ENCODE measurements at places on chromosomes 16 and 17.

DNA sequence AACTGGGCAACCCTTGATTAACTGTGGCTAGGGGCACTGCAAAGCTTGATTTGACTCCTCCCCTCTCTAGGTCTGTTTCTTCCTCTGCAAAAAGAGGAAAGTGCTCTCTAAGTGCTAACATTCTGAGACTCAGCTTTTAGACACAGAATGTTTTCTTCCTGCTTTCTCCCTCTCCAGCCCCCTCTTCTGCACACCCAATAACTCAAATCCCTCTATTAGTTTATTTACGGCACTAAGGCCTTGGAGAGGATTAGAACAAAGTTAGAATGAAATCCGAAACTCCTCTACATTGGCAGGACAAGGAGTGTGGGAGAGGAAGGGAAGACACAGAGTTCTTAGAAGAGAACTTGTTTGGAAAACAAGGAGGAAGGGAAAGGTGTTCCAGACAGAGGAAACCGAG, 3.3 kb upstream of the SBK1 start:
- DNase-seq: no peak

GRCh38 chr16:72424757-72425156, 252.8 kb upstream of the PMFBP1 start:
- no peak for DNase-seq

GRCh38 chr16:84979516-84979915, 31.8 kb downstream of the ZDHHC7 start:
- no peak for DNase-seq

GRCh38 chr16:81810894-81811538, 31.9 kb downstream of the PLCG2 start:
- DNase-seq: no peak

- DNase-seq: no peak
Measured at GRCh38 chr17:64216338-64217248, 46.5 kb downstream of the TEX2 start.

GRCh38 chr17:59498530-59499307, 66.7 kb upstream of the DHX40 start:
- DNase-seq: no peak

DNA sequence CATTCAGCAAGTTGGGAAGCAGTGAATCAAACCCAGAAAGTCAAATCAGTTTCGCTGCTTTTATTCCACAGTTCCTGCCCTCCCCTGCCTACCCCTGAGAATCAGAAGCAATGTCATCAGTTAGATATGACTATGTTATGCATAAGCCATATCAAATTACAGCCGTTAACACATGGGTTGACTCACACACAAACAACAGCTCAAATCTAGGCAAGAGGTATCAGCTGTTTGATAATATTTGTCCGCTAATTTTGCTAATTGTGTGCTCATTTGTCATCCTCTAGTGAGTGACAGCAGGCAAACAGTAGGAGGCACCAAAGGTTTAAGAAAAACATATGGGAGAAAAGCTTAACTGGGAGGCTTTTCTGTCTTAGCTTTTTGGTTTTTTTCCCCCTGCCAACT, 327.4 kb upstream of the CCL2 start:
- DNase-seq: no peak

DNA sequence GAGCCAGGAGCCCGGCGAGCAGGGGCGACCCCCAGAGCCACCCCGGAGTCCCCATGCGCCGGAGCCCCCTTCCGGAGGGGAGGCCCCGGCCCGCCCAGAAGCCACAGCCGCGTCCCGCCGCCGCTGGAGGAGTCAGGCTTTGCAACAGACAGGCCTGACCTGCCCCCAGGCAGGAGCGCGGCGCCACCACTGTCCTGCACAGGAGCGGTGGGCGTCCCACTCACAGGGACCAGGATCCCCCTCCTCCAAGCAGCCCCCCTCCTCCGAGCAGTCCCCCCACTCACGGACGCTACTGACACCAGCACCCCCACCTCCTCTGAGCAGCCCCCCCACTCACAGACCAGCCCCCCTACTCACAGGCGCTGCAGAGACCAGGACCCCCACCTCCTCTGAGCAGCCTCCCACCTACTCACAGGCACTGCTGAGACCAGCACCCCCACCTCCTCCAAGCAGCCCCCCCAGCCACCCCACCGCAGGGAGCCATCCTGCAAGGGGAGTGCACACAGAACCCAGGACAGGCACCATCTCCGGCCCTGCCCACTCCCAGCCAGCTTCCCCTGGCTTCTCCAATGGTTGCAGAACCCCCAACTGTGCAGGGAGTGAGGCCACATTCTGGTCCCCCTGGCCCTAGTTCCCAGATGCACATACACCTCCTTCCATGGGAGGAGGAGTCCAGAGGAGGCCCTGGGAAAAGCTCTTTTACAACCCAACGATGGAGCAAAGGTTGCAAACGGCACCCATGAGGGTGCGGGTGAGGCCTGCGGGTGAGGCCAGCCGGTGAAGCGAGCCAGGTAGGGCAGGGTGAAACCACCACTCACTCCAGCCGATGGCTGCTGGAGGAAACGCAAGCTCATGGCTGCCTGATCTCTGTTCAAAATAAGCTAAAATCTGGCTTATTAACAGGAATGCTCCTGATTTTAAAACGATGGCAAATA, 69.9 kb downstream of the ABR start:
- no peak for DNase-seq

DNA sequence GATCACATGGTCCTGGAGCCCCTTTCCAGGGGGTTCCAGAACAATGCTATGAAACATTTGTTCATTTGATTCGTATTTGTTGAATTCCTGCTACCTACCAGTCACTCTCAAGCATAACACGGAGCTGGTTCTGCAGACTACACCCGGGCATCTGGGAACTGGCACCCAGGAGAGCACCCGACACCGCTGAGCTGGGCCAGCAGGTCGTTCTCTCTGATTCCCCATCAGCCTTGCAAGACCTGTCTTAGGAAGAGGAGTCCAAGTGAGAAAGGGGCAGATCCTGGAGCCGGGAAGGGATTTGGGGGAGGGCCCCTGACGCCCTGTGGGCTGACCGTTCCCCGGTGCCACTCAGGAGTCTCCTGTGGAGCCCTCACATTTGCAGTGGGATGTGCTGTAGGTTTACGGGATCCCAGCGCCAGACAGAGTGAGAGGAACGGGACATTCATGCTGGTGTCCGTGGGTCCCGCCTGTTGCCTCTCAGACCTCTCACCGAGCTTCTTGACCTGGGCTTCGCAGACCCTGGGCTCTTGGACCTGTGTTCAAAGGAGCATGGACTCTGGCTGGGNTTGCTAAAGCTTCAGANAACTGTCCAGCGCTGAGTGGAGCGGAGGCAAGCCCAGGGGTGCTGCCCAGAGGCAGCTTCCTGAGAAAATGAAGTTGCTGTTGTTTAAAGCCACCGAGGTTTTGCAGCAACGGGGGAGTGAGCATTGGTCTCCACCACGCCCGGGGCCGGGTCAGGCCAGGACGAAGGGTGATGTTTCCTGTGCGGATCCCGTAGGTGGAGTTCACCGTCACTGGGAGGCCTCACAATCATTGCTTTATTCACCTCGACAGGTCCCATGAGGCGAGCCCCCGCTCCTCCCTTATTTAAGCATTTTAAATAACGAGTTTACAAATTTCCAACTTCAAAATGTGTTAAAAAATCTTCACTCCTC, 49.2 kb downstream of the METRNL start:
- DNase-seq: no peak

- peak; percentile 30 for DNase-seq
Measured at GRCh38 chr17:38403491-38403890, 24.8 kb upstream of the ARHGAP23 start.

DNA sequence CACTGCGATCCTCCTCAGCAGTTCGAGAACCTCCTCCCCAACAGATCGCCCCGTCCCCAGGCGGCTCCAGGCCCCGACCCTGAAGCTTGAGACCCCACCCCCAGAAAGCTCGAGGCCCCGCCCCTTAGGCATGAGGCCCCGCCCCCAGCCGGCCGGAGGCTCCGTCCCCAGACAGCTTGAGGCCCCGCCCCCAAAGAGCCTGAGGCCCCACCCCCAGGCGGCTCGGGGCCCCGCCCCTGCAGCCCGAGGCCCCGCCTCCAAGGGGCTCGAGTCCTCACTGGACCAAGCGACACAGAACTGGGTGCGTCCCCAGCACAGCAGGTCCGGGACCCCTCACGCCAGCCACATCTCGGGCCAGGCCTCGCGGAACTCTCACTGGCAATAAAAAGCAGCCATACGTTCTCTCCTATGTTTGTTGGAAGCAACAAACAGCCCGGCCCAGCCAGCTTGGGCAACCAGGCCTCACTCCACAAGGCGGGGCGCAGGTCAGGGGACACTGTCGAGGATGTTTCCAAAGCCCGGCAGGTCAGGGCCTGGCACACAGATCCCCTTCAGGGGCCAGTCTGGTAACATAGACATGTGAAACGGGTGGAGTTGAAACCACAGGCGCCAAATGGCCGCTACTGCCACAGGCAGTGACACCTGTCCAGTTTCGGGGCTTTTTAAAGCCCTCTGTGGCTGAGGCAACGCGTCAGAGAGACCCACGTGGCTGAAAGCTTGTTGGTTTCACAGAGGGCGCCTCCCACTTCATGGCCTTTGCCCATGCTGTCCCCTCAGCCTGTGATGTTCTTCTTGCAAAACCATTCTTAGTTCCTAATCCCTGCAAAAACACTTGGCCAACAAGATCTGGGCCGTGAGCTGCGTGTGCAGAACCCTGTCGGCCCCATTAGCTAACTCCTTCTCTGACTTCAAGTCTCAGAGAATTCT, 224.2 kb downstream of the PARN start:
- DNase-seq: no peak

GRCh38 chr16:89602273-89602951, 11.0 kb upstream of the DPEP1 start:
- DNase-seq: no peak

- DNase-seq: no peak
Measured at GRCh38 chr17:17021194-17021863, 20.9 kb upstream of the MPRIP start.

DNA sequence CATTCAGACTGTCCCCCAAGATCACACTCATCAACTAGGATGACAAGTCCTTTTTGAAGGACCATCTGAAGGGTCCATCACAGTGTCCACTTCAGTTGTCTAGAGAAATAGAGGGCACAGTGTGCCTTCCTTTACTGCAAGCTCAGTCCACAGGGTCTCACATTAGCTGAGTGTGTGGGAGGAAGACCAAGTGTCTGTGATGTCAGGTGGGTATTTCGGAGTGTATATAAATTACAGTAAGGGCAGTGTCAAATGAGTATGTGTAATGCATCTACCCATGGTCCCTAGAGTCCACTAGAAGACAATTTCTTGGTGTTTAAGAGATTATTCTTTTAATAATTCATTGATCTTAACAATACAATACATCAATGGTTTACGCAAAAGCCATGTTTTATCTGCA, 272.2 kb downstream of the CDH13 start:
- DNase-seq: no peak

GRCh38 chr17:47831003-47831933, at the start of the genes LRRC46 and MRPL10:
TSS of gene LRRC46 (plus strand) at chr17:47831670. CDS start at chr17:47831990, 320 bp downstream.
TSS of gene MRPL10 (minus strand) at chr17:47831541. CDS start at chr17:47831511, 30 bp downstream.
- peak; percentile 85 for DNase-seq

All from NCI-H187 treated with DMSO at 0.1 percent for 48 hours (cell line).